Dermis microvascular lymphatic vessel endothelial cell (primary cell): ENCODE measurements at places on chromosomes 4 and X. TPM values are rescaled to one million over a fixed set of nuclear protein-coding genes. Genes with fewer than 3 reads are reported as not detected.

The KCND1 gene
- total RNA-seq = 0.13 and 0.25 TPM in 2 replicates

The LRCH2 gene
- total RNA-seq = 7.6 and 10.6 TPM in 2 replicates

The CLNK gene
- total RNA-seq = under 0.01 TPM in 1 of 2 replicates, not detected in the other

The EGFL6 gene
- not detected in 2 replicates for total RNA-seq

The ERAS gene
- total RNA-seq = not detected in 2 replicates

The CFAP99 gene
- total RNA-seq = not detected in 2 replicates

GRCh38 chr4:168524006-168524405, 27.2 kb downstream of the PALLD start:
- DNase-seq = no peak

GRCh38 chr4:185792384-185793115, 19.4 kb downstream of the SORBS2 start:
- peak; percentile 99 for DNase-seq

GRCh38 chrX:9335251-9335650, 129.6 kb upstream of the TBL1X start:
- DNase-seq = no peak

DNA sequence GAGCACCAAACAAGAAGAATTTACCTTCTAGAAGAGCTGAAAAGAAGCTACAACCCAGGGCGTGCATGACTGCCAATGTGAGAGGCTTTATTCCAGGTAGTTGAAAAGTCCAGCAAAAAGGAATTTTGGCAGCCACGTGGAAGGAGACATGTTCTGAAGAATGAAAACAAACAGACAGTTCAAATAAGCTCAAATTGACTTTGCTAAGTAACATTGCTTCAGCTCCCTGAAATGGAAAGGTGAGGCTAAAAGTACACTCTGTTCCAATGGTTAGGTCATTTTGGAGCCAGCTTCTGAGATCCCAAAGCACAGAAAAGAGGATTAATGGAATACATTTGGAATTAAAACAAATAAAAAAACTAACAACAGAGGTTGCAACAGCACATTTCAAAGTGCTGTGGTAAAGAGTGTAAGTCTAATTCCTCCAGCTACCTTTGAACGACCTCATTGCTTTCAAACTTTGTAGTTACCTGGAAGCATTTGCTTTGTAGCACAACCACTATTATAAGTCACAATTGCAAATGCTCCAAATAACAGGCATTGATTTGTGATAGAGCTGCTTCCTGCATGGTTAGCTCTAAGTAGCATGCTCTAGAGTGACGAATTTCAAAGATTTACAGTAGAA, 405.3 kb upstream of the EDA2R start:
- DNase-seq = no peak

DNA sequence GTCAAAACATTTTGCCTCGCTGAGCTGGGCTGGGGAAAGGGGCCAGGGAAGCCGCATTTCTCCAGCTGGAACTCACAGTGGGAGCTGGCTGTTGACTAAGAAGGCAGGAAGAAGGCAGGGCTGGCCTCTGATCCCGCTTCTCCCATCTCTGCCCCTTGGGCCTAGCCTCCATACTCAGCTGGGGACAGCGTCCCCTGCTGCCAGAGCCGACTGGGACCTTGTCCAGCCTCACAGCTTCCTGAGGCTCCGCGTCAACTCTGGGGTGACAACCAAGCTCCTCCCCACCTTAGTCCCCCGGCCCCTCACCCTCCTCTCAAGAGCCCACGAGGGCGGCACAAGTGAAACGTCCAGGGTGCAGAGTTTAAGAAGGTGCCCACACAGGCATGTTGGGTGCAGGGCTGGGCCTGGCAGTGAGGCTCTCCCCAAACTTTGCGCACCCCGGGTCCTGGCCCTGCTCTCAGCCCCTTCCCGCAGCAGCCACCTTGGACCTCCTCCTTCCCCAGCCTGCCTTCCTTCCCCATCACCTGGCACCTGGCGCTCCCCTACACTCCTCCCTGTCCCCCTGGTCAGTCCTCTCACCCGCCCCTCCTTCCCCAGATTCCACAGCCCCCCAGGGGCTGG, 100.8 kb downstream of the PSAPL1 start:
- no peak for DNase-seq

DNA sequence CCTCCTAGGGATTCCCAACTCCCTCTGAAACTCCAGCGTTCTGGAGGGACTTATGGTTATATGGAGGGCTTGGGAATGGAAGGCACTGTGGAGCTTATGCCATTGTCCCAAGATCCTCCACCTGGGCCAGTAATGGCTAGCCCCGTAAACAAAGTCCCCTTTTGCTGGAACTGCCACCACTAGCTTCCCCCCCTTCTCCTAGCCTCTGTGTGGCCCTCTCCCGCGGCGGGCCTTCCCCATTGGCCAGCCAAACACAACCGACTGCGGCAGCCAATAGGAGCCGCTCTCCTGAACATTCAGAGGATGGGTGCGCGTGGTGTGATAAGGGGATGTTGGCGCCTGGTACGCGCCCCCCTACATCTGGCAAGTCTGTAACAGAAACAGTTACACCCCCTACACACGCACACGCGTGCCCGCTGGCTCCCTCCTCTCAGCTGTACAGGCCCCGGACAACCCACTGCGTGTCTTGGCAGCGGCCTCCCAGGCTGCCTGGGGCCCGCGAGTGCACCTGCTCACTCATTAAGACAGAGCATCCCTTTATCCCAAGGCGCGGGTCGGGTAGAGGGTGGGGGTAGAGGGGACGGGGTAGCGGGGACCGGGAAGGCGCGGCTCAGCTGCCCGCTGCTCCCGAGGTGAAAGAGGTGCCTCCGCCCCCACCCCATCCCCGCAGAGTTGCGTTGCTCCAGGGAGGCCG, 863 bp upstream of the RAB33A start:
- DNase-seq = peak; percentile 27

- no peak for DNase-seq
Observed at GRCh38 chr4:163654621-163655020, 160.1 kb downstream of the TMA16 start.

DNA sequence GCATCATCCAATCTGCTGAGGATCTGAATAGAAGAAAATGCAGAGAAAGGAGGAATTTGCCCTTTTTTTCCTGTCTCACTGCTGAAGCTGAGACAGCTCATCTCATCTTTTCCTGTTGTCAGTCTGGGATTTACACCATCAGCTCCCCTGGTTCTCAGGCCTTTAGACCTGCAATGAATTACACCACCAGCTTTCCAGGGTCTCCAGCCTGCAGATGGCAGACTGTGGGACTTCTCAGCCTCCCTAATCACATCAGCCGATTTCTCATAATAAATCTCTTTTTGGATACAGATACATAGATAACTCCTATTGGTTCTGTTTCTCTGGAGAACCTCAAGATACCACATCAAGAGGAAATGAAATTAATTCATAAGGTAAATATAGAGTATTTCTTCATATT, 134.6 kb upstream of the MAB21L2 start:
- no peak for DNase-seq

- no peak for DNase-seq
Observed at GRCh38 chr4:13918110-13918509, 290.6 kb upstream of the BOD1L1 start.

DNA sequence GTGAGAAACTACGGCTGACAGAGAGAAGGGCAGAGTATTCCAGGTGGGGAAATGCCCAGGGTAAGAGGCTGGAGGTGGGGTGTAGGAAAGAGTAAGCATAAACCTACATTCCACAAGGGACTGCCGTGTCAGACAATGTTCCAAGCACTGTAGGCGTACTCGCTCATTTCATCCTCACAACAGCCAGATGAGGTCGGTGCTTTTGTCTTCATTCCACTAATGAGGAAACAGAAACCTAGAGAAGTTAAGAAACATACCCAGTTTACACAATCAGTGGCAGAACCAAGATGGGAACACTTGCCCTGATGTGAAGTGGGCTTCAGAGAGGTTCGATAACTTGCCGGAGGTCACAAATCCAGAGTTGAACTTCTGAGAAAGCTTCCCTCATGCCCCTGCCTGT, 4.6 kb downstream of the SASH3 start:
- DNase-seq = no peak

- no peak for DNase-seq
Observed at GRCh38 chrX:10726647-10727046, 106.3 kb upstream of the MID1 start.

DNA sequence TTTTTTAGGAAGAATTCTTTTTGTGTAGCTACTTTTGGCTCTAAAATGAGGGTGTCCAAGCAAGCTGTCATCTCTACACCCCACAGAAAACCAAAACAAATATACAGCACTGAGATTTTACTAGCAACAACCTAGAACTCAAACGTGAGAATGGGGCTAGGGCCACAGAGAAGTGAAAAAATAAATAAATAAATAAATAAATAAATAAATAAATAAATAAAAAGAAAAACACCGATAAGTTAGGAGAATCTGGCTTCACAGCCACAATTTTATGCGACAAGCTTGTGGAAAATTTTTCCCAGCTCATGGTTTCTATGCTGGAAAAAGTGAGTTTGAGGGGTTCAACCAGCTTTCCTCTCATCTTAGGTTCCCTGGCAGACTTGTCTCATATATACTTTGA, 324.6 kb upstream of the TACR3 start:
- DNase-seq = no peak

DNA sequence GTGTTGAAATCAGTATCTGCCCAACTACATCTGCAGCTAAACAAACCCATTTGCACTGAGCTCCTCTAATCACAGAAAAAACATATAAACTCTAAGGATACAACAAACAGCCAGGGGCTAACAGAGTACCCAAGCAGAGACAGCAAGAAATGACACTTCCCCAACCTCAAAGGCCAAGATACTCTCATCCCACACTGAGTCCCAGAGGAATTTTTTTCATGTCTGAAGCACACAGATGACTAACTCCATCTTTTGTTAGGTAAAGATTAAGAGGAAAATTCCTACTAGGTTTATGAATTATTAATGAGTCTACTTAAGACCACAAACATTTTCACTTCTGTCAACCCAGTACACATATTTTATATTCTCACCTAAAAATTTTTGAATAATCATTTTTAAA, 31.6 kb downstream of the SEPSECS start:
- DNase-seq = no peak

- no peak for DNase-seq
Observed at GRCh38 chr4:141238186-141238585, 17.5 kb downstream of the ZNF330 start.

- DNase-seq = peak; percentile 73
Observed at GRCh38 chrX:95885074-95885473, 799.6 kb upstream of the DIAPH2 start.

DNA sequence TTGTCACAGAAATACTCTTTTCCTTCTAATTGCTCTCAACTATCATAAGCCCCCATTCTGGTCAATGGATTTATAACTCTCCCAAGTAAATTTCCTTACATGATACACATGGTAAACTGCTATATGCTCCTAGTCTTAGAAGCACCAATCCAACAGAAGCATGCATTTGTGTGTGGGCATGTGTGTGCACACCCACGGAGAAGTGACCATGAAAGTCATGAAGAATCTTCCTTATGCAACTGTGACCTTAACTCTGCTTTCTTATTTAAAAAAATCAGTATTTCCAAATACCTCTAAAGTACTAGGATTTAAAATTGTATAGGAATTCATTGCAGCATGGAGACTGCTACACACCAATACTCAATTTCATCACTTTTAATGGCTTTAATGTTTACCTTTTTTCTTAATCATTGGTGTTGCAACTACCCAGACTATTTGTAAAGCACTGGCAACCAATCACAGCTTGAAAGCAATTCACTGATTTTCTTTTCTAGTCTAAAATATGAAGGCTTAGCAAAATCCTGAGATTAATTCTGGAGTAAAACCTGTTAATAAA, 47.6 kb downstream of the MAML3 start:
- DNase-seq = no peak

- DNase-seq = no peak
Observed at GRCh38 chr4:139286186-139286698, 6.2 kb upstream of the MGARP start.

DNA sequence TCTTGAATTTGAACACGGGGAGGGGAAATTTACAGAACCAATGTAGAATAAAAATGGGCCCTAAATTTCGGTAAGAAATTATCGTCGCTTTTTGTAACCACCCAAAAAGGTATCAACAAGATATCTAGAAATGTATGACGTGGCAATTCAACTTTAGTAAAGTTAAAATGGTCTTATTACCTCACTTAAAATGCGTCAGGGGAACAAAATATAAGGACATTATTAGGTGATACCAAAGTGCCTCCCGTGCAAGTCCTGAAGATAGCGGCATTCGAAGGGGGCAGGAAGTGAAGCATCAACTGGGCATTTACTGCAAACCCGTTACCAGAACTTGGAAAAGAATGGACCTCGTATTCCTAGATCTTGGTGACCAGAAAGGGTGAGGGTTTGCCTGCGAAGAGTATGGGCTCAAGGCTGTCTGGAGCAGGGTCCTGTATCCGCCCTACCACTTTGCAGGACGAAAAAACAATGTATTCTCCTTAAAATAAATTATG, 980 bp downstream of the AP1S2 start:
- DNase-seq = peak; percentile 1

DNA sequence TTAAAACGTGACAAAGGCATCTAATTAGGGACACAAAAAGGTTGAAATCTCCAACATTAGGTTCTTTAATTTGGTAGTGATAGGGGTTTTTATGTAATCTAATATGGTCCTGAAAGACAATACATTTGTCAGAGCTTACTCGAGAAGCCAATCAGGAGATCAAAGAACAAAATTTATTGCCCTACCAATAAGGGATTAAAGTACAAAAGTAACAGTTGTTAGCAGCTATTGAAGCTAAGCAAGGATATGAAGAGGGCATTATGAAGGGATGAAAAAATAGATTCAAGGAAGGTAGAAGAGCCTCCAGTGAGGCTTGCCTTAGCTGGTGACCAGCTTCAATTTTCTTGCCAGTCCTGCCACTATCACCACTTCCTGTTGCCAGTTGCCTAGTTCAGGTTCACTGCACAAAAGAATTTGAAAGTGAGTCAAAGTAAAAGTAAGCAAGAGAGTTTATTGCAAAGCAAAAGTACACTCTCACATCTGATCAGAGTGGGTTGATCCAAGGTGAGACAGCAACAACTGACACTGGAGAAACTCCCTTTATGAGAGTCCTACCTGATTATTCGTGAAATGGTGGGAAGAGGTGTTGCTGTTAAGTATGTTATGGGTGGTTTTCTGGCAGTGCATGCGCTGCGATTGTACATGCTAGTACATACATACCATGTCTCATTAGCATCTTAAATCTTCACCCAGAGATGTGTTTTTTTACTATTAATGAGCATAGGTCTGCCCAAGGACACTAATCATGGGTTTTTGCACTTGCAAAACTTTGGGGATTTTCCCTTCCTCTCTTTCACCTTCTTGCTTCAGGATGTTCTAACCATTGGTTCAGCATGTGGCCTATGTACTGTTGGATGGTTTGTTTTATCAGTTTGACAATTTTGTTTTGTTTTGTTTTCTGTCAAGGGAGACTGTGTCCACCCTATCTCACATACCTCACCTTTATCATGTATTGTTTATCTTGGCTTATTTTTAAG, 263.2 kb upstream of the ITM2A start:
- DNase-seq = no peak

GRCh38 chr4:38856524-38857337, at the start of gene TLR6:
TSS of gene TLR6 (minus strand) at chr4:38856817. CDS start at chr4:38829473, 27,344 bp downstream.
- DNase-seq = peak; percentile 50

GRCh38 chr4:137934911-137935310, 307.2 kb downstream of the SLC7A11 start:
- no peak for DNase-seq

GRCh38 chrX:131853440-131853839, 169.7 kb upstream of the STK26 start:
- no peak for DNase-seq
